ENCODE measurements at places on chromosomes 2 and 18. TPM values are rescaled to one million over a fixed set of nuclear protein-coding genes. Genes with fewer than 3 reads are reported as not detected.

The CD207 gene
- polyA plus RNA-seq, result 0.33 TPM

The ABCG5 gene
- polyA plus RNA-seq, result not detected

The TRABD2A gene
- polyA plus RNA-seq, result 3.0 TPM

The KIF3C gene
- 18.6 TPM for polyA plus RNA-seq

The TAF4B gene
- polyA plus RNA-seq, result 1.3 TPM

The GLI2 gene
- polyA plus RNA-seq, result 3.4 TPM

DNA sequence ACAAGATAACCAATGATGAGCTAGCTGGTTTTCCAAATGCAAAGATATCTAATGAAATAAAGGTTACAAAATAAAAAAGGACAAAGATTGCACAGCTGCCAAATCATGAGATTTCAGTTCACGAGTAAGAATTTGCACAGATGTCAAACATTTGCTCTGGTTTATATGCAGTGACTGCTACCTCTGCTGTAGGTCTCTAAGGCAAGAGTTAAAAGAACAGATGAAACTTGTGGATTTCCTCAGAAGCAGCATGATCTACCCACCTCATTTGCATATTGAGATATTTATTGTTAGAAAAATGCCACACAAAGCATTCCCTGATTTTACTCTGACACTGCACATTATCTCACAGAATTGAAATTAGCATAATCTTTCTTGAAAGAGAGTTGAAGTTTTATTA is 763.2 kb upstream of the ZEB2 start:
- H3K36me3 ChIP-seq, result no peaks in the 10 kb centered on the region
- no peaks in the 10 kb centered on the region for H3K4me1 ChIP-seq
- no peak overlapping the region for H3K4me3 ChIP-seq

- no peak overlapping the region for H3K4me3 ChIP-seq
- H3K27me3 ChIP-seq, result peaks cover 98% of the 10 kb centered on the region
- peak; percentile 41 for DNase-seq
- H3K4me1 ChIP-seq, result peaks cover 2% of the 10 kb centered on the region
- H3K27ac ChIP-seq, result no peak overlapping the region
Measured at GRCh38 chr18:59267503-59268126, 5.6 kb downstream of the RAX start.

GRCh38 chr18:54828281-54828881 is at the start of gene RAB27B:
TSS of gene RAB27B (plus strand) at chr18:54828477. CDS start at chr18:54877586, 49,109 bp downstream.
- H3K36me3 ChIP-seq, result no peaks in the 10 kb centered on the region
- H3K27ac ChIP-seq, result peak within 1 kb of the TSS; percentile 78
- H3K4me1 ChIP-seq, result peaks cover 18% of the 10 kb centered on the region
- no peaks in the 10 kb centered on the region for H3K27me3 ChIP-seq

DNA sequence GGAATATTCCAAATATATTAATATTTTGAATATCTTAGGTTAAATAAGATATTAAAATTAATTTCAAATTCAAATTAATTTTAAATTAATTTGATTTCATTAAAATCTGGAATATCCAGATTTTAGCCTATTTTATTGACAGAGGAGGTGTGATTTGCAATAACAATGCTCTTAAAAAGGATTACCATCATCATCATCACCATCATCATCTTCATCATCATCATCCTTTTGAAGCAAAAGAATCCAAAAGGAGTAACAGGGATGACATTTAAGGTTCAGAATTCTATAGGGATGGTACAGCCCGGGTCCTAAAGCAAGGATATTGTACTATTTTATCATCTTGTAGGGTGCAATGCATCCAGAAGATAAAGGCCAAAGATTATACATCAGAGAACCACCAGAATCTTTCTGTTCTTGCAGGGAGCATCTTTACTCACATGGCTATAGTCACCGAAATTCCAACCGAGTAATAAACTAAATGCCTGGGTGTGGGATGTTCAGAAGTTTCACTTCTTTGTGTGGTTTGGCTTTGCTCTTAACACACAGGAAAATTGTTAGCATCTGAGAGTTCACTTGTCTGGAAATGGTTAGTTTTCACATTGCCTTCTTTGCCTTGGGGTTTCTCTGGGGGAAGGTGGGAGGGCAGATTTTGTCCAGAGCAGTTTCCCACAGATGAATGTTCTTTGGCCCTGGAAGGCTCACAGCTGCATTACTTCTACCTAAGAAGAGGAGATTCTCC is 99.1 kb upstream of the ITGA6 start:
- no peak for DNase-seq
- H3K4me3 ChIP-seq, result no peak overlapping the region
- H3K36me3 ChIP-seq, result no peaks in the 10 kb centered on the region
- no peaks in the 10 kb centered on the region for H3K4me1 ChIP-seq

DNA sequence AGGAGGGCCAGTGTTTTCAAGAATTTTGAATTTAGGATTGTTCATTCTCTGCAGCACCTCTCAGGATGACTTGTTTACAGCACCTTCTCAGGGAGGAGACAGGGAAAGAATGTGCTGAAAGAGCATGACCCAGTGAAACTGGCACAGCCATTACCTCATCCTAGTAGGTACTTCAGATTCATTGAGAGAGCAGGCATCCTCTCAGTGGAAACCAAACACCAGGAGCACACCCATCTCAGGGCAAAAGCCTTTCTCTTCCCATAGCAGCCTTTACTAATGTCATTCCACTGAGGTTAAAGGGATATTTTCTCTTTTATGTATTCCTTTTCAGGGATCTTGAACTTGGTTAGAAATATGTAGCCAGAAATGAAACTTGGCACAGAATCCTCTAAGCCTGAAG is 2.6 kb downstream of the MAP2 start:
- DNase-seq, result peak; percentile 9
- no peak overlapping the region for H3K27ac ChIP-seq
- 0 out of 2 replicates have a peak overlapping the region, but pooled peaks have one; percentile 30 for H3K4me3 ChIP-seq
- peaks cover 4% of the 10 kb centered on the region for H3K4me1 ChIP-seq
- H3K36me3 ChIP-seq, result no peaks in the 10 kb centered on the region
- H3K27me3 ChIP-seq, result no peaks in the 10 kb centered on the region

DNA sequence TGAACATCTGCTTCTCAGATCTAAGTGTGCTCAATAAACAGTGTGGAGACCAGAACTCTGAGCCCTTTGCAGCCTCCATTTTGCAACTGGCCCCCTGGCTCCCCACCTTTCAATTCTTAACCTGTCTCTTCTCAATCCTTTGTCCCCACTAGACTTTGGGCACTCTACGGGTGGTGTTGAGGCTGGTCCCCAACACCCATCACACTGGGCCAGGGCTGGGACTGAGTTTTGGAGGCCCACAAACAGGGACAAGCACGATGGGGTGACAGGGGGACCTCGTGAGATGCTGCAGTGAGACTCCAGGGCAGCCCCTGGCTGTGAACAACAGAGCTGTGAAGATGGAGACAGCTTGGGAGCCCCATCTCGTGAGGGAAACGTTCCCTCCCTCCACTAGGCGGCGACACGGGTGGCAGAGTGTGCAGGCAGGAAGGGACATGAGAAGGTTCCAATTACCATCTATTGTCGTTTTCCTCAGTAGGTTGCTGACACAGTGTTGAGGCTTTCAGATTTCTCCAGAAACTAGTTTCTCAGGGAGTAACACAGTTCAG is 1.2 kb downstream of the ANKMY1 start:
- H3K36me3 ChIP-seq, result peaks cover 14% of the 10 kb centered on the region
- peaks cover 12% of the 10 kb centered on the region for H3K4me1 ChIP-seq
- H3K27ac ChIP-seq, result no peak overlapping the region
- no peaks in the 10 kb centered on the region for H3K27me3 ChIP-seq
- DNase-seq, result peak; percentile 70

- H3K36me3 ChIP-seq, result peaks cover 60% of the 10 kb centered on the region
- H3K27ac ChIP-seq, result 0 out of 2 replicates have a peak overlapping the region, but pooled peaks have one; percentile 1
- H3K4me1 ChIP-seq, result peaks cover 7% of the 10 kb centered on the region
- H3K27me3 ChIP-seq, result no peaks in the 10 kb centered on the region
Measured at GRCh38 chr2:190891372-190891771, 10.8 kb downstream of the GLS start.

DNA sequence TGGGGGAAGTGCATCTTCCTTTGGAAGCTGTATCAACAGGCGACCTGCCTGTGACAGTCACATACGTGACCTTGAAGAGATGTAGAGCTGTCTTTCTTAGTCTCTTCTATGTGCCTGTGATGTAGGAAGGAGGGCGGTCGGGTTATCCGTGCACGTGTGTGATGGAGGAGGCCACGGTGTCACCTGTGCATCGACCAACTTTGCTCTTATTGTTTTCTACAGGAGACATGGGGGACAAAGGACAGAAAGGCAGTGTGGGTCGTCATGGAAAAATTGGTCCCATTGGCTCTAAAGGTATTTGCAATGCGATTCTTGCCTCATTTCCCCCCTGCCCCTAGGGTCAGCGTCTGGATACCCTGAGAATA is 20.7 kb upstream of the ALLC start:
- no peak overlapping the region for H3K27ac ChIP-seq
- H3K4me1 ChIP-seq, result peaks cover 21% of the 10 kb centered on the region
- H3K4me3 ChIP-seq, result no peak overlapping the region
- DNase-seq, result no peak
- H3K27me3 ChIP-seq, result no peaks in the 10 kb centered on the region

- DNase-seq, result no peak
- no peaks in the 10 kb centered on the region for H3K36me3 ChIP-seq
- H3K4me3 ChIP-seq, result no peak overlapping the region
- H3K27ac ChIP-seq, result no peak overlapping the region
Measured at GRCh38 chr2:30443081-30443480, 4.0 kb upstream of the LCLAT1 start.

GRCh38 chr18:78939105-78939504 is 40.5 kb upstream of the SALL3 start:
- H3K4me1 ChIP-seq, result no peaks in the 10 kb centered on the region
- peaks cover 64% of the 10 kb centered on the region for H3K27me3 ChIP-seq
- no peak for DNase-seq
- H3K4me3 ChIP-seq, result no peak overlapping the region

- no peak overlapping the region for H3K27ac ChIP-seq
- H3K27me3 ChIP-seq, result no peaks in the 10 kb centered on the region
- no peak for DNase-seq
- no peaks in the 10 kb centered on the region for H3K4me1 ChIP-seq
- H3K36me3 ChIP-seq, result no peaks in the 10 kb centered on the region
Measured at GRCh38 chr18:54673936-54674335, 82.9 kb downstream of the DYNAP start.

- H3K27ac ChIP-seq, result no peak overlapping the region
- no peak for DNase-seq
- no peaks in the 10 kb centered on the region for H3K27me3 ChIP-seq
- H3K4me1 ChIP-seq, result no peaks in the 10 kb centered on the region
- no peak overlapping the region for H3K4me3 ChIP-seq
- no peaks in the 10 kb centered on the region for H3K36me3 ChIP-seq
Measured at GRCh38 chr2:45874344-45874743, 222.9 kb downstream of the PRKCE start.

GRCh38 chr2:186995092-186995491 is 146.1 kb upstream of the ZSWIM2 start:
- no peak overlapping the region for H3K4me3 ChIP-seq
- H3K27me3 ChIP-seq, result no peaks in the 10 kb centered on the region
- no peaks in the 10 kb centered on the region for H3K36me3 ChIP-seq
- no peak for DNase-seq

DNA sequence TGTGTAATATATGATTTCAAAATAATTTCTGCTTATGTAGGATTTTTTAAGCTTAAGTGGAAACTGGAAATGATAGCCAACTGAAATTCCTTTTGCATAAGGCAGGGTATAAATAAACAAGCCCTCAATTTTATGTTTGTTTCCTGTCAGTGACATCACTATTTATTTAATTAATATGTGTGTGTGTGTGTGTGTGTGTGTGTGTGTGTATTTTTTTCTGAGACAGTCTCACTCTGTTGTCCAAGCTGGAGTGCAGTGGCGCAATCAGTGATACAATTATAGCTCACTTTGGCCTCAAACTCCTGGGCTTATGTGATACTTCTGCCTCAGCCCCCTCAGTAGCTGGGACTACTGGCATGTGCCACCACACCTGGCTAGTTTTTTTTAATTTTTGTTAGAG is 29.3 kb upstream of the CYP20A1 start:
- H3K36me3 ChIP-seq, result peaks cover 6% of the 10 kb centered on the region
- DNase-seq, result no peak
- H3K27me3 ChIP-seq, result no peaks in the 10 kb centered on the region
- no peaks in the 10 kb centered on the region for H3K4me1 ChIP-seq

DNA sequence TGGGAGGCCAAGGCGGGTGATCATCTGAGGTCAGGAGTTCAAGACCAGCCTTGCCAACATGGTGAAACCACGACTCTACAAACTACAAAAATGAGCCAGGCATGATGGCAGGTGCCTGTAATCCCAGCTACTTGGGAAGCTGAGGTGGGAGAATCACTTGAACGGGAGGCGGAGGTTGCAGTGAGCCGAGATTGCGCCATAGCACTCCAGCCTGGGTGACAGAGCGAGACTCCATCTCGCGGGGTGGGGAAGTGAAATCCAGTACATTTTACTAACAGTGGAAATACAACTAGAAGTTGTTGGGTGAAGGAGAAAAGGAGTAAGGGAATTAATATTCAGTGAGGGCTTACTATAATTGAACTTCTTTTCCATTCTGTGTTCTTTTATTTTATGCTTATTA is 13.2 kb upstream of the ENOSF1 start:
- no peaks in the 10 kb centered on the region for H3K4me1 ChIP-seq
- DNase-seq, result no peak
- no peaks in the 10 kb centered on the region for H3K36me3 ChIP-seq
- no peak overlapping the region for H3K27ac ChIP-seq

DNA sequence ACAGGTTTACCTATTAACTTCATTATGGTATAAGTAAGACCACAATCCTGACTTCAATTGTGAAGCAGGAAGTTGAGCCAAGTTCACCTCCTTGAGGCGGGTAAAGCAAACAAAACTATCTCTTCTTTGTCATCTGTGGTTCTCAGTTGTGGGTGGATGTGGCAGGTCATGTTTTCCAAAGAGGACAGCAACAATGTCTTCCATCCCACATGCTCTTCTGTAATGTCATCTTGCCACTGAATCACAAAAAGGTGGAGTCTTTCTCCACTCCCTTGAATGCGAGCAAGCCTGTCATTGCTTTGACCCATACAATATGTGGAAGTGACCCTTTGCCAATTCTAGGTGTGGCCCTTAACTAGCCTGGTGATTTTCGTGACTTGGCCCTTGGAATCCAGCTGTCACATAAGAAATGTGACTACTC is 98.7 kb downstream of the GRB14 start:
- H3K36me3 ChIP-seq, result no peaks in the 10 kb centered on the region
- H3K27ac ChIP-seq, result no peak overlapping the region
- DNase-seq, result no peak

DNA sequence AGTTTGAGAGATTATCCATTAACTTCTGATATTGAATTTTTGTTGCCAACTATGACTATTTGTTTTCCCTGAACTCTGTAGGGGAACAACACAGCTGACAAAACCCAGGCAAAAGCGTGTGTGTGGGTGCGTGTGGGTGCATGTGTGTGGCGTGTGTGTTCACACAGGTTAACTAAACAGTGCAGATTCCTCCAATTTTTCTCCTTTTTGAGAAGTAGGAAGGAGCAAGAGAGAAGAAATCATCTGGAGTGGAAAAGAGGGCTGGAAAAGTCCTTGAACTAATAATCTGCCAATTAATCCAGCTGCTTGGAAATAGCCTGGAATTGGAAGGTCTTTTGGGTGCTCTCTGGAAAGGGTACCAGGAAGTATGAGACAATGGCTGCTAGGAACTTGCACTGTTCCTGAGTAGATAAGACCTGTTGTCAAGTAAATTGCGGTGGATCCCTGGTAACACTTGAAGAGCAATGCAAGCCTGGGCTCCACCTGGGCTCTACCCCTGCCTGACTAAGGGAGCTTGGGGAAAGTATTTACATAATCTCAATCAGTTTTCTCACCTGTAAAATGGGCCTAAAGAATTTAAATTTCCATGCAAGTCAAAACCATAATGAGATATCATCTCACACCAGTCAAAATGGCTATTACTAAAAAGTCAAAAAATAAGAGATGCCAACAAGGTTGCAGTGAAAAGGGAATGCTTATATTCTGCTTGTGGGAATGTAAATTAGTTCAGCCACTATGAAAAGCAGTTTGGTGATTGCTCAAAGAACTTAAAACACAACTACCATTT is 40.5 kb upstream of the IL1R1 start:
- no peak overlapping the region for H3K27ac ChIP-seq
- H3K4me1 ChIP-seq, result peaks cover 15% of the 10 kb centered on the region
- H3K4me3 ChIP-seq, result no peak overlapping the region
- H3K36me3 ChIP-seq, result no peaks in the 10 kb centered on the region
- no peak for DNase-seq
